Activated CD4-positive, alpha-beta memory T cell treated with anti-CD3 and anti-CD28 coated beads, Interleukin-2, amount 10 ng/mL, durations not matched to agents 7 days and 5 days (primary cell): ENCODE measurements at places on chromosomes 3 and 15.

- no peak for DNase-seq
Measured at GRCh38 chr15:89362203-89363101, 27.8 kb upstream of the POLG start.

DNA sequence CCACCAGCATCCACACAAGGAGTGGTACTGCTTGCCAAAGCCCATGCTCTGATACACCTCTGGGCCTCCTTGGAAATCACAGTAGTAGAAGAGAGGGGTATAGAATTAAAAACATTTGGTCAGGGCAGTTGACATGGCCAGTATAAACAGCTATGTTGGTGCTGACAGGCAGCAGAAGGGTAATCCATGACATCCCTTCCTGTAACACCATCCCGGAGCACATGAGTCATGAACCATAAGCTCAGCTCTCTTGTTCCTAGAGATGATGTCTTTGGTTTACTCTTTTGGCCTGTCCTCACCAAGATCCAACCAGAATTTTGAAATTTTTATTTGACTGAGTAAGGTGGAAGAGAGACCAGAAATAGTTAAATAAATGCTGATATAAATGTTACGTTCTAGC, 132.6 kb upstream of the CTDSPL start:
- no peak for DNase-seq

DNA sequence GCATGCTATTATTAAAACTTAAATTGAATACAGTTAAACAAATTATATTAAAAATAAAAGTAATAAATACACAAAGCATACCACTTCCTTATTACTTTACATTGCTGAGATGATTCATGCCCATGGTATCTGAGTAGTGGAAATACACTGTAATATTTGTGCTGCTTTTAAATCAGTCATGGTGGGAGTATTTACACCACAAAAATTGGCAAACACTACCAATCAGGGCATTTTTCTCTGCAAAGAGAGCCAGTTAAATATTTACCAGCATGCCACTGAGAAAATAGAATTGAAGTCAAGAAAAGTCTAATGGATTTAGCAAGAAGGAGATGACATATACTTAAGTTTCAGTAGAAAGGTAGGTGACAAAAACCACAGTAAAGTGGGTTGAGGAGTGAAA, 19.6 kb downstream of the PPARG start:
- no peak for DNase-seq

GRCh38 chr3:149532489-149533180, 58.1 kb downstream of the TM4SF4 start:
- DNase-seq = no peak

DNA sequence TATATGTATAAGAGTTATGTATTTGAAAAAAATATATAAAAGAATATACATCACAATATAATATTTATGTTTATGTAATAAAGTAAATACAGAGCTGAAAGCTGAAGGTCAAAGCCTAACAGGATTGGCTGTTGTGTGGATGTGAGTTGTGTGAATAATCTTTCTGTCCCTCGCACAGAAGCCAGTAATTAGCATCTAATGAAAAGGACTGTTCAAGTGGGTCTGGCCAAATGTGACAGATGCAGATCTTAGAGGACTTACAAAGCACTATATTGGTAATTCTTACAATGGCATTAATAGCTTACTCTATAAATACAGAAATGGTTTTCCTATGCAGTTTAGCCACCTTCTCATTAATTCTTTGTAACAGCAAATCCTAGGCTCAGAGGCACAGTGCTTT, 2.4 kb downstream of the MKRN3 start:
- DNase-seq = no peak

GRCh38 chr15:28105224-28105791, 6.2 kb upstream of the OCA2 start:
- DNase-seq = no peak

DNA sequence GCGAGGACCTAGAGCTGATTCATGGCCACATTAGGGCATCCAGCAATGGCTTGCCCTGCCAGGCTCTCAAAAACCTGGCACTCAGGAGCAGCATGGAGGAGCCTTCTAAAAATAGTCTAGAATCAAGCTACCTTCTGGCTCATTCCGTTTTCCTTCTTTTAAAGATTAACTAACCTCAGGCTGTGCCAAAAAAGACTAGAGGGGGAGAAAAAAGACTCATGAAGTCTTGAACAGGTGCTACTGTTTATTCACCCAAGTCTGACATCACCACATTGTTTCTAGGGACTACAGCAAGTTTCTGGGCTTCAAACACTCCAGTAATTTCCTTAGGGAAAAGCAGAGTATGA, 125.8 kb downstream of the TNIK start:
- no peak for DNase-seq

DNA sequence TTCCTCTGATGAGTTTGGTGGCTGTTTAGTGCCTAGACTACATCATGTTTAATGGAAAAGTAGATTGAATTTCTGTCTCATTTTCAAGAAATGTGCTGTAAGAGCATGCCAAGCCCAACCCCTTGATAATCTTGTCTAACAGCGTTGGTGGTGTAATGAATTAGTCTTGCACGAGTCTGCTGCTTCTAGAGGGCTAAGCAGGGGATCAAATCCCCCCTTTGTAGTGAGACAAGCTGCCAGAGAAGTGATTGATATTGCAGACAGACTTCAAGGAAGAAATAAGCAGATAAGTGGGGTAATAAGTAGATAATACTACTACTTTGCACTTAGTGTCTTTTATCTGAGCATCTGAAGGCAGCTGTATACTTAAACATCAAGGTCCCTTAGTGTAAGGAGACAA, 141.4 kb downstream of the TP63 start:
- DNase-seq = no peak

DNA sequence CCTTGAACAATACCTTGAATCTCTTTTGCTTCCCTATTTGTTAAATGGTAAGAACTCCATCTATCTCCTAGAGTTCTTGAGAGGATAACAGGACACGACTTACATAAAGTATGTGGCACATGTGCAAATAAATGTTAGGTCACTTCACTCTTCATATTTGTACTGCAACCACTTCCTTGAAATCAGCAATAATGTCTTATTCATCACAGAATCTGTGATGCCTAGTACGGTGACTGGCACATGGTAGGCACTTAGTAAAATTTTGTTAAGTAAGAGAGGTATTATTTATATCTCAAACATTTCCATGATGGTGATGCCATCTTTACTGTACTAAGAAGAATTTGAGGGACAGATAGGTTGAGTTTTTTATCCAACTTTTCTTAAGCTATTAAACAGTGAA, 14.3 kb downstream of the CD47 start:
- DNase-seq = no peak

DNA sequence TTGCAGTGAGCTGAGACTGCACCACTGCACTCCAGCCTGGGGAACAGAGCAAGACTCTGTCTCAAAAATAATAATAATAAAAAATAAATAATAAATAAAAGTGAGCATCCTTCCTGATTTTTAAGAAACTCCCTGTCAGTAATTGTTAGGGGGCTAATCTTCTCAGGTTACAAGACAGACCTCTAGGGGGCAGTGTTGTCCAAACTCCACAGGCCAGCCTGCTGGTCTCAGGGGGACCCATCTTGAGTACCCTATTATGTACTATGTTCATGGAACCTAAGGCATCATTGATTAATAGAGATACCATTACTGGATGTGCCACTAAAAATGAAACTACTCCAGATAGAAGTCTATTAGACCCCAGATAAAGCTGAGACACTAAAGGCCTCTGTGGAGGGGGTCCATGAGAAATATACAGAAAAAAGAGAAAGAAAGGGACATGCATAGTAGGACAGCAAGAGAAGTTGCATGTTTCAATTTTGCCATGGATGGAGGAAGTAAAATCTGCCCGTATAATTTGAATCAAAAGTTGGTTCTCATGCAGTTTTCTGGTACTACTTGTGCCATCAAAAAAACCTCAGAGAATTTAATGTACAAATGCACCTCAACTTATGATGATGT, 85.5 kb upstream of the CDV3 start:
- DNase-seq = peak; percentile 45

DNA sequence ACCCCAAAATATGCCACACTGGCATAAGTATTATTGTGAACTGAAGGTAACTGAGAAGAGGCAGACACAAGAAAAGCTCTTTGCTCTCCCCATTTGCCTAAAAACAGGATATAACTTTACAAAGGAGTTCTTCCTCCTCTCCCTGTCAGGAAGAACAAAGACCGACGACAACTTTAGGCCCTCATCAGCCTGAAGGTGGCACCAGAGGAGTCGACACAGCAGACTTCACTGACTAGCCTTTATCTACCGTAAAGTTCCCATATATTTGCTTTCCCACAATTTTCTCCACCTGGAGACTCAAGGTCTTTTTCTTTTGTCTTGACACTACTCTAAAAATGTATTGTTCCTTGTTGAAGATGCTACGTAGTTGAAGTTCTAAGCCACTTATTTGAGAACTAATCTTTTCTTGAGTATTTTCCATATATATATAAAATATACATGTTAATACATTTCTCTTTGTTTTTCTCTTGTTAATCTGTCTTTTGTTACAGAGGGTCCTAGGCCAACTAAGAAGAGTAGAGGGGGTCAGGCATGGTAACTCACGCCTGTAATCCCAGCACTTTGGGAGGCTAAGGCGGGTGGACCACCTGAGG, 16.2 kb upstream of the XIRP1 start:
- DNase-seq = peak; percentile 42

GRCh38 chr3:15629860-15630597, 28.5 kb downstream of the BTD start:
- DNase-seq = peak; percentile 76

GRCh38 chr15:26767169-26767670, 5.6 kb downstream of the GABRB3 start:
- DNase-seq = no peak

GRCh38 chr3:29805757-29806156, 524.9 kb downstream of the RBMS3 start:
- no peak for DNase-seq

GRCh38 chr3:6732807-6733206, 128.1 kb upstream of the GRM7 start:
- DNase-seq = no peak

DNA sequence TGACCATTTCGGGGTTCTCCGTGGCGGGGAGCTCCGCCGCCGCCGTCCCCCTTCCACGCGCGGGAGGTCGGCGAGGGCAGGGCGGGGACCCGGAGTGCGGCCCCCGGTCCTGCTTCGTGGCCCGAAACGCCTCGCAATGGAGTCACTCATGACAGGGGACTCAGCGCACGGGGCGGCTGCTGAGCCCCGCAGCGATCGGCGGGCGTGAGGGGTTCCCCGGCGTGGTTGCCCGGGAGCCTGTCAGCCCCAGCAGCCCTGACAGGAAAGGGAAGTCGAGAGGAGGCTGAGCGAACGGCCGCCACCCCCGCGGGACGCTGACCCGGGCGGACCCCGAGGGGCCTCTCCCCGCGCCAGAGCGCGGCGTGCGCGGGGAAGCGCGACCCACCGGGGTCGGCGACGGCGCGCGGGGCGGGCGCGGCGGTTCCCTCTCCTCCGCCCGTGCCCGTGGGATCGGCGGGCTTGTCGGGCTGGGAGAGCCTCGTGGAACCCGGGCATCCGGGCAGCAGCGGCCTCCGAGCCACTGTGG, 564 bp upstream of the PIGZ start:
- peak; percentile 54 for DNase-seq

- no peak for DNase-seq
Measured at GRCh38 chr3:103968131-103968530, 1398.6 kb upstream of the ALCAM start.

GRCh38 chr3:30162579-30162978, 443.8 kb upstream of the TGFBR2 start:
- DNase-seq = no peak

GRCh38 chr3:45987368-45988291, 8.0 kb downstream of the FYCO1 start:
- DNase-seq = no peak

- no peak for DNase-seq
Measured at GRCh38 chr3:170469151-170470062, 50.7 kb downstream of the CLDN11 start.

GRCh38 chr3:183074881-183075280, 24.4 kb downstream of the MCCC1 start:
- DNase-seq = no peak

DNA sequence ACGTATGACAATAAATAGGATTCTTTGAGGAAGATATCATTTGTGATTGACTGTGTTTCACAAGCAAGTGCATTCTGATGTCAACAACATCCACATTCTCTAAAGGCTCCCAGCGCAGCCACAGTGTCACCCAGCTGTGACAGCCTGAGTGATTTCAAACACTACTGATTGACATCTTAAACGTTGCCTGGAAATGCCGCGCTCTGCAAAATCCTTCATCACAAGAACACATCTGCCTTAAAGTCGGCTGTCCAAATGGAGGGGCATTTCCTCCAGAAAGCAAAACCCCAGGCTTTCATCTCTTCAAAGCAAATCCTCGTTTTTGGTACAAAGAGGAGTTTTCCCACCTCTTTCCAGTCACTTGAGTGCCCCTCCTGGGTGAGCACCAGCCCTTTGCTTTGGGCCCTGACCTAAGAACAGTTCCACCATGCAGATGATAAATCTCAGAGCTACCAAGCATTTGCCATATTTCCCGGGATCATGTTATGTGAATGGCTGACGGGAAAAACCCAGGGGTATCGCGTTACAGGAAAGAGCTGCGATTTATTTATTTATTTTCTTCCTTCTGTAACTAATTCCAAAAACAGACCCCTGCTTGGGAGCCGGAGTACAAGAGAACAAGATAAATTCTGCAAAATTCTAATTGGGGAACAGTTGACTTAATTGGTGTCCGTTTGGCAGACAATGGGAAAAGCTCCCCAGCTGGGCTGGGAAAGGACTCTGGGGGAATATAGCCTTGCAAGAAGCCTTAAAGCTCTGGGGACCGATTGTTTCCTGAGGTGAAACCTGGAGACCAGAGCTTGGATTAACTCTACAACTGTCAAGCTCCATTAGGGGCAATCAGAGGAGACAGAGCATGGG, 703.8 kb upstream of the NR2F2 start:
- no peak for DNase-seq

- DNase-seq = no peak
Measured at GRCh38 chr15:91936182-91936775, 82.8 kb downstream of the SLCO3A1 start.

- DNase-seq = no peak
Measured at GRCh38 chr3:51966922-51967383, 301 bp downstream of the PCBP4 start.

DNA sequence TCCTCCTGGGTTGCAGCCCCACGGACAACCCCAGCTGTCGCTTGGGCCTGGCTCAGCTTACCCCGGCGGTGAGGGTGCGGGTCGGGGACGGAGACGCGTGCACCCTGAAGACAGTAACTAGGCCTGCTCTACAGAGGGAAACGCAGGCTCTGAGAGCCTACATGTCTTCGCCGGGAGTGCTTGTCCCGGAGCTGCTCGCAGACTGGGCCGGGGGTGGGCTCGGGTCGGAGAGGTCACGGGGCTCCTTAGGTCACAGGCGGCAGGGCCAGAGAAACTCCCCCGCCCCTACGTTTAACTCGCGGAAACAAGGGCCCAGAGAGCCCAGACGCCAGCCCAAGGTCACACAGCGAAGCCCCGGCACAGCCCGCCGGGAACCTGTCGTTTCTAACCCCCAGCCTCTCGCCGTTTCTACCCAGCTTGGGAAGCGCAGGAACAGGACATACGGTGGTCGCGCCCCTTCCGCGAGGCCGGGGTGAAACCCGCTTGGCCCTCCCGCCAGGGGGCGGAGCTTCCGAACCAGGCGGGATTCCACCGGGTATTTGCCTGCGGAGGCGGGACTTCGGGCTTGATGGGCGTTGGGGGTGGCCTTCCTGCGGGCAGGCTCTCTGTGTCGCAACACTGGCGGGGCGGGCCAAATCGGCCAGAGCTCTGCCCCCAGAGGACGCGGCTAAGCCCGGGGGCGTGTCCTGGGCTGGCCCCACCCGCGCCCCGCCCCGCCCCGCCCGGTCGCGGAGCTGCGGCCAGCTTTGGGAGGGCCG, at the start of gene HDAC11:
HDAC11 (plus strand) TSS at position 725 of the 758 bp plus-strand sequence. CDS start 42 bp downstream, outside the sequence.
- peak; percentile 98 for DNase-seq
